ENCODE measurements at places on chromosomes 4 and X. TPM values are rescaled to one million over a fixed set of nuclear protein-coding genes. Genes with fewer than 3 reads are reported as not detected.

DNA sequence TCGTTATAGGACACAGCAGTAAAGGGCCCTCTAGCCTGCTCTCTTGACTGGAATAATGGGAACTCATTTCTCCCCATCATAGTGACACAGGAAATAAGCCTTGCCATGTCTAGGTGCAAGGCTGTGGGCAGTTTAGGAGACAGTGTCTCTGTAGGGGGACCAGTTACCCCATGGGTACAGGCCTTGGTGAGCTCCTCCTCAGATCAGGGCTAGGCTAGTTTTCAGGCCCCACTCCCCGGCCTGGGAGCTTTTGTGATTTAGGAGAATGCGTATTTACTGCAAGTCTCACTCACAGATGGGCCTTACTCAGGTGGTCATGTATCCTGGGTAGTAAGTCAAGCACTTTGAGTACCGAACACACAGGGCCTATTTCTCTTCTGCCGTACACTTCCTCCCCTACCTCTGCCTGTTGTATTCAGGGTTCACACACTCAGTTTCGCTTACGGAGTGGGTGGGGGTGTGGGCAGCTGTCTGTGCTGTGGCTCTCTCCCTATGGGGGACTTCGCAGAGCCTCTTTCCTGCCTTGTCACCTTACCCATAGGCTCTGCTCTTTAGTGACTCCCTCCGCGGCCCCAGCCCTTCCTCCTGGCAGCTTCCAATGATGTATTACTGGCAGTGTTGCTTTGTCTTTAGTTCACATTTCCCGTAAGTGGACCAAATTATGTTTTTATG, 34.2 kb downstream of the FAM193A start:
- H3K4me1 ChIP-seq, result peaks cover 13% of the 10 kb centered on the region
- H3K36me3 ChIP-seq, result peaks cover 8% of the 10 kb centered on the region
- no peak overlapping the region for H3K4me3 ChIP-seq
- H3K27me3 ChIP-seq, result no peaks in the 10 kb centered on the region
- DNase-seq, result peak; percentile 46

GRCh38 chr4:43853565-43854264, 594.9 kb downstream of the KCTD8 start:
- H3K4me3 ChIP-seq, result no peak overlapping the region
- no peak overlapping the region for H3K27ac ChIP-seq
- no peaks in the 10 kb centered on the region for H3K36me3 ChIP-seq
- H3K27me3 ChIP-seq, result no peaks in the 10 kb centered on the region

HSFX2 gene
- total RNA-seq, result 0.75 TPM

DNA sequence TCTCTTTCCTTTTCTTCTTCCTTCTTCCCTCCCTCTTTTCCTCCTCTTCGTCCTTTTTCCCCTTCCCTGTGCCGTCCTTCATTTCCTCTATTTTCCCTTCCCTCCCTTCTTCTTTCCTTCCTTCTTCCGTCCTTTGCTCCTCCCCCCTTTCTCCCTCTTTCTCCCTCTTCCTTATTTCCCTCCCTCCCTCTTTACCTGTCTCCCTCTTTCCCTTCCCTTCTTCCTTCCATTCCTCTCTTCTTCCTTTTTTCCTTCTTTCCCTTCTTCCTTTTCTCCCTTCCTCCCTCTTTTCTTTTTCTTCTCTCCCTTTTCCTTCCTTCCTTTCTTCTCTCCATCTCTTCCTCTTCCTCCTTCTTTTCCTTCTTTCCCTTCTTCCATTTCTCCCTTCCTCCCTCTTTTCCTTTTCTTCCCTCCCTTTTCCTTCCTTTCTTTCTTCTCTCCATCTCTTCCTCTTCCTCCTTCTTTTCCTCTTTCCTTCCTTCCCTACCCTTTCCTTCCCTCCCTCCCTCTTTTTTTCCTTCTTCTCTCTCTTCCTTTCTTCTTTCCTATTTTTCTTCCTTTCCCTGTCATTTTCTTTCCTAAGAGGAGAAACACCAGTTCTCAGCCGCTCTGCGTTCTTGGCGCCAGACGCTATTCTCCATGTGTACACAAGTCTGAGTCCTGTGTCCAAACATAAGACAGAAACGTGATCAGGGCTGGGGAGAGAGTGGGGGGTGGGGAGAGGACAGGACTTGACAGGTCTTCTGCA, 597.1 kb downstream of the MID1IP1 start:
- peak; percentile 29 for DNase-seq
- H3K4me1 ChIP-seq, result peaks cover 5% of the 10 kb centered on the region
- H3K27ac ChIP-seq, result no peak overlapping the region
- H3K4me3 ChIP-seq, result no peak overlapping the region

GRCh38 chrX:39492497-39493162, 605.1 kb downstream of the BCOR start:
- H3K36me3 ChIP-seq, result no peaks in the 10 kb centered on the region
- H3K27ac ChIP-seq, result no peak overlapping the region
- peaks cover 18% of the 10 kb centered on the region for H3K4me1 ChIP-seq
- peaks cover 35% of the 10 kb centered on the region for H3K27me3 ChIP-seq
